ENCODE measurements at places on chromosomes 6 and 20.

- no peak for DNase-seq
Measured at GRCh38 chr6:141969201-141969600, 163.5 kb upstream of the GJE1 start.

DNA sequence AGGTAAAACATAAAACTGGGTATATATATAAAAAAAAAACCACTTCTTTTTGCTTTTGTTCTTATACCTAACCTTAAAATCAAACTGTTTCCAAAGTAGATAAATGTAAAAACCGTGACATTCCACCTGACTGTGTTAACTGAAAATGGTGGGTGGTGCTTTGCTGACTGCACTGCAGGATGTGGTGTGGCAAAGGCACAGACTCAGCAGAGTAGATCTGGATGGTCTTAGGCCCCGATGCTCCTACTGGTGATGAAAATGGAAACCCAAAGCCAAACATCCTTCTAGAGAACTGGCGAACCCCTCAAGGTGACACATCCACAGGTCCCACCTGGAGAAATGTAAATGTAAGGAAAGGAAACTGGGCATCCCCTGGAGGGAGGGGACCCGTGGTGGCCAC is 8.9 kb downstream of the TGIF2 start:
- DNase-seq, result no peak

GRCh38 chr6:75550544-75551167 is 51.0 kb upstream of the SENP6 start:
- DNase-seq, result no peak

DNA sequence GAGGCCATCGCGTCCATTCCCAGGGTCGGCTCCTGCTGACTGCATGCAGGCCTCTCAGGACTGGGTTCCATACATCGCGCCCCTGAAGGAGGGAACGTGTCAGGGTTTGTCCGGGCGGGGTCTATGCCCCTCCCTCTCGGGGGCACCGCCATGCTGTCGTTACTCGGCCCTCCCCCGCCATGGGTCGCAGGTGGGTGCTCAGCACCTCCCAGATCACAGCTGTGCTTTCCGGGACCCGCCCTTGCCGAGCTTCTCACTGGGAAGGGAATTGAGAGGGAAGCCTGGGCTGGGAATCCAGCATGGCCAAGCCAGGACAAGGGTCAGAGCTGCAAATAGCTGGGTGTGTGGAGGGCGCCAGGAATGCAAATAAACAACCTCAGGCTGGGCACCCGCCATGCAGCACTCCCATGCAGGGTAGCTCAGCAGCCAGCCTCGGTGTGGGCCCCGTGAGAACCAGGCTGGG is at the start of gene FRMD1:
FRMD1 (minus strand) TSS at position 270 of the 463 bp plus-strand sequence; CDS start at position 152, 118 bp downstream.
- no peak for DNase-seq

DNA sequence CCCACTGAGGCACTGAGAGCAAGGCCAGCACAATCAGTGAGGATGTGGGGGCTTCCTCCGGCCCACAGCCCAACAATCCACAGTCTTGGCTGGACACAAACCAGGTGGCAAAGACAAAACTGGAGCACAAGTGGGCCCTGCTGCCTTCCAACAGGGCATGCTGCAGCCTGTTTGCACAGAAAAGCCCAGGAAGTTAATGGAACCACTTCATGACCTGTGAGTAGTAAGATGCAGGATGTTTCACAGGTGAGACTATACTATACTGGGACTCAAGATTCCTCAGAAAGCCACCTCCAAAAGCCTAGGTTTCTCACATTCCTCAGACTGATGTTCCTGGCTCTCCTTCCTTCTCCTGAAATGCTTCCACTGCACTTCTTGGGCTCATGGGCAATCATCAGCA is 235.5 kb downstream of the KIF16B start:
- no peak for DNase-seq
